ENCODE measurements at places on chromosomes 2 and 18.

GRCh38 chr2:65377556-65378192 lies 54.7 kb downstream of the SPRED2 start:
- no peak for DNase-seq

DNA sequence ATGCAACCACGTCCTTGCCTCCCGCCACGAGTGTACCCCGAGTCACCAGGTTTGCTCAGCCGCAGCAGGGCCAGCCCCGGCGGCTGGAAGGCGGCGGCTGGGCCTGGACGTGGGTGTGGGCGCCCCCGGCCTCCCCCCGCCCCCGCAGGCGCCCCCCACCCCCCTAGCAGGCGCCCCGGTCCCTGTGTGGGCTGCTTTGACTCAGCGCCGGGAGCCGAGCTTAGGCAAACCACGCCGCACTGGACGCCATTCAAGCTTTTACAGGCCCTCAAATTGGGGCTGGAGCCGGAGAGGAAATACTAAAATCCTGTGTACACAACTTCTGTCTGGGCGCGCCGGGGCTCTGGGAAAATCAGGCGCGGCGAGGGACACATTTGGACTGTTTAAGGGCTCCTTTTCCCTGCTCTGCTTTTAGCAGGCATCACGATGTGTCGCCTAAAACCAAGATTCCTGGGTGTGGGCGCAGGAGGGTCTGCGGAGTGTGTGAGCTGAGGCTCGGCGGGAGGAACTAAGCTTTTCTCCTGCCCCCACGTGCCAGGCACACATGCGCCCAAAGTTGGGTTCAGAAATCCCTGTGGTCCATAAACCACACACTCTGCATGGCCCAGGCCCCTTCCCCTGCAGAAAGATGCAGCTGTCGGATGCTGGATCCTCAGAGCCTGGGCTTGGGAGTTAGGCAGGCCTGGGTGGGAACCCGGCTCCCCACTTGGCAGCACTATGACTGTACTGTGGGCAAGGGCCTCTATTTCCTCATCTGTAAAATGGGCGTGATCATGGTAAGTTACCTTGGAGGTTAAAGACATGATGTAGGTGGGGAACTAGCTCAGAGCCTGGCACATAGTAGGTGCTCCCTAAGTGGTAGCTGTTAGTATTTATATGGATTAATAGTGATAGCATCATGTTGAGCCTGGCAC lies 57.6 kb downstream of the ATOH8 start:
- no peak for DNase-seq

GRCh38 chr2:45821558-45822271 lies 170.2 kb downstream of the PRKCE start:
- no peak for DNase-seq

DNA sequence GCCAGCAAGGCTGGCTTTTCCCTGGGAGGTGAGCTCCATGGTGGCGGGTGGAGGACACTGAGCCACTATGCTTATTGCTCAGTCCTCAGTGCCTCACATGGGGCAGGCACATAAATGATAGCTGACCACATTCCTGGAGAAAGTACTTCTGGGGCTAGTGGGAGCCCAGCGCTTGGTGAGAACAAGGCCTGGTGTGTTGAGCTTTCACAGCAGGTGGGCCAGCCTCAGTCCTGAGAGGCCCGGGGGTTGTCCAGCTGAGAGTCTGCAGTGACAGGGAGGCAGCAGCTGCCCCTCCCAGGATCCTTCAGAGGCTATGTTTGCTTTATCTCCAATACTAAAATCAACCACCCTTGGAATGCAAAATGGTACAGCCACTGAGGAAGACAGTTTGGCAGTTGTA lies 217.7 kb downstream of the ZBTB7C start:
- DNase-seq: peak; percentile 5

DNA sequence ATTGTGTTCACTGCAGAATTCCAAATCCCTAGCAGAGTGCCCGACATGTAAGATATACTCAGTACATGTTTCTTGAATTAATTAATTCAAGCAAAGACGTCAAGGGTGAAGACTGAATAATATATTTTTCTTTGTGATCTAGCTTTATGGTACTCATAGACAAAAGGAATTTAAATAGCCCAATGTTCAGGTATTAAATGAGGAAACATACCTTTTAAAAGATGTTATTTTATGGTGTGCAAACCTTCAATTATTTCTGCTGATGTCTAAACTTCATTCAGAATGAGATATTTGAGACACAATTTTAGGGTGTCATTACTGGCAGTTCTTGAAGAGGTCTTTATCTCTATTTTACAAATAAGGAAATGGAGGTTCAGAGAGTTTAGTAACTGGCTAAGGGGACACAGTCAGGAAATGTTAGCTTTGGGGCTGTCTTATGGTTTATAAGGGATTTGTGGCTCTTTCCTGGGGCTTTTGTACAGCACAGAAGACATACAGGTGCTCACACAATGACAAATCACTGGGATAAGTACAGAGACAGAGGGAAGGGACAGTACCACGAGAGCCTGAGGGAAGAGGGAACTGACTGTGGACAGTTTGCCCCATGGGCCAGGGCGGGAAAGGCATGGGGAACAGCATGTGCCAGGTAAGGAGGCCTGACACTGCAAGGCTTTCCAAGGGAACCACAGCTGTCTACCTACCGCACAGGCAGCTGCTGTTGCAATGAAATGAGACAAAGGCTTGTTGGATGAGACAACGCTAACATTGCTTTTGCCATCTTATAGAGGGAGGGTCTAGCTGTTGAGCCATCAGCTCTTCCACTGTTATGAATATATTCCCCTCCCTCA lies 155.3 kb downstream of the DDX1 start:
- DNase-seq: no peak

DNA sequence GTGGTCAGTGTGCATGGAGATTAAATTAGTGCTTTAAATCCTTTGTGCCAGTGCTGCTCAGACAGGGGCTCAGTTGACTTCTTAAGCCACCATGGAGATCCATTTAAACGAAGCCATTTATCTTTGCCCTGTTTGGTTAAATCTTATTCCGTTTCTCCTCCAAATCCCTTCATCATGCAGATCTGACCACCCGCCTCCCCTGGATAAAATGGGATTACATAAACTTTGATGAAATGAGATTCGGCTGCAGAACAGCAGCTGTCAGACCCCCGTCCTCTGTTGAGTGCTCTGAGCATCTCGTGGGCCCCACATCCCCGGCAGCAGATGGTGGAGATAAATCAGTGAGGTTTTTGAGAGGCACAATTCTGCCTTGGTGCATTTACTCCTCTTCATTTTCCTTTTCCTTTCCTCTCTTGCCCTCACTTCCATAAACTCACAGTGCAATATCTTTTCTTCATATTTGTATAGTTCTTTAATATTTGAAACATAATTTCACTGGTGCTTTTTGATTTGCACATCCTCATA lies 84.4 kb upstream of the TWIST2 start:
- peak; percentile 96 for DNase-seq

GRCh38 chr2:88451811-88452564 lies 505 bp downstream of the FOXI3 start:
- DNase-seq: peak; percentile 20

DNA sequence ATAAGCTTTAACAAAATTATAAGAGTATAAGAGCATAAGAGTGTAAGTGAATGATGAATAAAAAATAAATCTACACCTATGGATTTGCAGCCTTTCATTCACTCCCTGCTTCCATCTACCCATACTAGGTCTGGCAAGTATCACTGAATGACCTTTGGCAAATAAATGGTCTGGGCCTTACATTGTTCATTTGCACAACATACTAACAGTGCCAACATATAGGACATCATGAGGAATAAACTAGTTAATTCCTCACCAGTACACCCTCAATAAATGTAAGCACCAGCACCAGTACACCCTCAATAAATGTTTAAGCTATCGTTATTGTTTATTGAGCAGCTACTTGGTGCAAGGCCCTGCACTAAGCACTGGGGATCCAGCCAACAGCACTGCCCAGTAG lies 26.9 kb downstream of the STAT1 start:
- no peak for DNase-seq

- peak; percentile 50 for DNase-seq
Observed at GRCh38 chr18:47772374-47773248, 157.8 kb downstream of the SMAD2 start.

GRCh38 chr18:8781671-8782070 lies 76.3 kb downstream of the MTCL1 start:
- DNase-seq: no peak

DNA sequence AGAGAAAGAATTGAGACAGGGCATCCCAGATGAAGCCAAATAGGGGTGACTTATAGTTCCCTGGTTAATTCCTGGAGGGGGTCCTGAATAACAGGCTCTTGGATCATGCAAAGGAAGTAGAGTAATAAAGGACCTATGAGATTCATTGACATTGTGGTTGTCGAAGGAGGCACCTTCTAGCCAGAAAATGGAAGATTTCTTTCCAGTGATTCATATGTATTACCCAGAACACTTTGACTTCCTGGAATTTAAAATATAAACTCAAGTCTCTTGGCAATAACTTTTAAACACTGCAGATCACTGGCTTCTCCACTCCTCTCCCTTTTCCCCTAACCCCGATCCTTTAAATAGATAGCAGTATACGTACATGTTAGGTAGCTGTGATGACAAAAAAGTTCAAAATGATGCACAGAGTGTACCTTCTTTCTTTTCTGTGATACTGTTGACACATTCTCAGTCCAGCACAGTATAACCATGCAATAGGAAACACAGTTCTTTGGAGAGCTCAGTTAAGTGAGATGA lies 211.8 kb downstream of the LTBP1 start:
- DNase-seq: no peak

GRCh38 chr18:6111726-6112125 lies 216.4 kb upstream of the TMEM200C start:
- DNase-seq: no peak

GRCh38 chr2:210128961-210129360 lies 42.2 kb downstream of the KANSL1L start:
- no peak for DNase-seq

- no peak for DNase-seq
Observed at GRCh38 chr2:16747257-16747656, 81.6 kb upstream of the CYRIA start.

- no peak for DNase-seq
Observed at GRCh38 chr2:2566396-2567323, 235.6 kb upstream of the MYT1L start.

GRCh38 chr2:10549621-10550020 lies 101.5 kb upstream of the ODC1 start:
- no peak for DNase-seq

GRCh38 chr2:61135510-61135909 lies 26.5 kb upstream of the C2orf74 start:
- DNase-seq: no peak

DNA sequence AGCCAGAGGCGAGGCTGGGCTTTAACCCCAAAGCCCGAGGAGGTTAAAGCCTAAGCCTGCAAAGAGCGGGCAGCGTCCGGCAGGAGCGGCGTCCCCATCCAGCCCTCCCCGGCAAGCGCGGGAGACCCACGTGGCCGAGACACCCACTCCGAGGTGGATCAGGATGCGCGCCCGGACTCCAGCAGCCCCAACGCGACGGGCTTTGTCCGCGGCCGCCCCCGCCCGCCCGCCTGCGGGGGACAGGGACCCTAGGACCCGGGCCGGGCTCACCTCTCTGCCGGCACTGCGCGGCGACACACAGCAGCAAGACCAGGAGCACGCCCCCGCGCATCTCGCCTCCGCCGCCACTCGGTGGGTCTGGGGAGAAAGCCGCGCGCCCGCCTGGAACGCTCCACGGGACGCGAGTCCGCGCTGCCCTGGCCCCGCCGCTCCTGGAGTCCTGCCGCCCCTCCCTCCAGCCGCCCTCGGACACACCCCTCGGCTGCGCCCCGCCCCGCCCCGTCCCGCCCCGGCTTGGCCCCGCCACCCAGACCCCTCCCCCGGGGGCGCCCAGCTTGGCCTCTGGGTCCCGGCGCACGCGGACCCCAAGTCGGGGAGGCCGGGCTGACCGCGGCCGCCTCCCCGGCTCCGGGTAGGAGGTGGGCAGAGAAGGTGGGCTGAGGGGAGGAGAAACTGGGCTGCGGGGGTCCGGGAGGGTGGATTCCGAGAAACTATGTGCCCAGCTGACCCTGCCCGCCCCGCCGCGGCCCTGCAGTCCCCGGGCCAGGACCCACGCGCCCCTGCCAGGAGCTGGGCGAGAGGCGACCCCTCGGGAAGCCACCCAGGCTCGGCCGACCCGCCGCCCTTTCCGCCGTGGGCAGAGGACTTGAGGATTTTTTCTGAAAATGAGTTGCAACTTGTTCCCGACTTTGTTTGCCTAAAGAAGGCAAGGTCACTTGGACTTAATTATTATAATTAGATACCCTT lies at the start of gene LAMA1:
Gene LAMA1 (minus strand): TSS at position 408 of the 966 bp plus-strand sequence. CDS start 77 bp downstream, at position 331.
- no peak for DNase-seq

GRCh38 chr2:127437781-127438726 lies 19.8 kb downstream of the PROC start:
- DNase-seq: no peak

- no peak for DNase-seq
Observed at GRCh38 chr2:186032102-186032738, 293.6 kb downstream of the FSIP2 start.

DNA sequence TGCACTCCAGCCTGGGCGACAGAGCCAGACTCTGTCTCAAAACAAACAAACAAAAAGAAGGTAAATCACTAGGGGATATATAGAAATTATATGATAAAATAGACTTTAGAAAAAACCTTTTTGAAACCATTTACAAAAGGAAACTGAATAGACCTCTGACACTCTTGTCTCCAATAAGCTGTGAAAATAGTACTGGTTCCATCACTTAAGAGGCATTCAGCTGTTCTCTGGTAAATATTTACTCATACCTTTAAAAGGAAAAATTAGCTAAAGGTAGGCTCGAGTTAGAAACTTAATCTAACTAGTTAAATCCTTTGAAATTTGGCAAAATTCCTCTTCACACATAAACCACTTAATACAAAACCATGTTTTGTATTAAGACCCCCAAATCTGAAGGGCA lies 21.4 kb downstream of the RAB27B start:
- no peak for DNase-seq

GRCh38 chr2:44009136-44009735 lies 13.4 kb upstream of the LRPPRC start:
- no peak for DNase-seq

DNA sequence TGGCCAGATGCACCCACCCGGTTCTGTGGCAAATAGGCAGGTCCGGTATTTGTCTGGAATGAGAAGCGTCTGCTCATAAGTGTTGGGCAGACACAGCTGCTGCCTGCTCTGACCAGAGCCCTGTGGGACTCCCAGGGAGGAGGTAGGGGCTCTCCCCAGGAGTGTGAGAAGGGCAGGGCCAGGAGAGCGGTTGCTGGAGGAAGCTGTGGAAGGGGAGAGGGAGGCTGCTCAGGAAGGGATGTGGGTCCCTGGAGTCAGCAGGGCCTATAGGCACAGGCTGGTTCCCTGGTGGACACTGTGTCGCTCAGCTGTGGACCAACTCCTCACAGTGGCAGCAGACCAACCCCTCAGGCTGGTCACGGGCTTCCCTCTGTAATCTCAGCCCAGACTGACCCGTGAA lies 109.2 kb downstream of the DYSF start:
- DNase-seq: no peak
